ENCODE measurements at places on chromosomes 16 and 17. TPM values are rescaled to one million over a fixed set of nuclear protein-coding genes. Genes with fewer than 3 reads are reported as not detected.

- no peak for DNase-seq
Observed at GRCh38 chr16:79897104-79897452, 296.5 kb upstream of the MAF start.

DNA sequence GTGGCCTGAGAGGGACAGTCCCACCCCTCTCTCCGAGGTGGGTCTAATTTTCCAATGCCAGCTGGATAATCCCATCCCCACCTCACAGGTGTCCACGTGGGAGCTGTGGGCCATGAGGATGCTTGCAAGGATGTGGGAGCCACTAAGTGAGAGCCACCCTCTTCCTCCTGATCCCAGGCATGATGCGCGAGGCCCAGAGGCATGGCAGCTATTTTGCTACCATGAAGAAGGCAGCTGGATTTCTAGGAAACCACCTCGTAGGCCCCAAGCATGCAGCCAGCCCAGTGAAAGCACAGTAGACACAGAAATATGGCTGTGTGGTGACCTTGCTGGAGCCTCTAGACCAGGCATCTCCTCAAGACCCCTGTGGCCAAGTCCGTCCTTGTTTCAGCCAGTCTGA, 20.4 kb downstream of the KDM8 start:
- DNase-seq: no peak

- no peak for DNase-seq
Observed at GRCh38 chr16:425740-426114, 278 bp downstream of the RAB11FIP3 start.

DNA sequence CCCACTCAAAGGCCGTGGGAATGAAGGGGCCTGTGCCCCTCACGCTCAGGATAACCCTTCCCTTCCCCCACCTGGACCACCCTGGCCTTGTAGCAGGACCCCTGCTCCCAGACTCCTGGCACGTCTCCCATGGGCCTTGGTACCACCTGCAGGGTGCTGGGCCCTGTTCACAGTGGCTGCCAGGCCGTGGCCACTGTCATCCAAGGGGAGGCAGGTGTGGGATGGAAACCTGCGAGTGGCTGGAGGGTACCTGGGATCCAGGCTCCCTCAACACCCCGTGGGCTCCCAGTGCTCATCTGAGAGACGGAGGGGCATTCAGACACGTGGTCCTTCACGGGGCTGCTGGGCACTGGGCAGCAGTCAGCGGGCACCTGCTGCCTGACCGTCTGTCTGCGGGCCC, 75.6 kb upstream of the CIBAR2 start:
- no peak for DNase-seq

GRCh38 chr17:82838386-82839063, 1.3 kb downstream of the ZNF750 start:
- no peak for DNase-seq

DNA sequence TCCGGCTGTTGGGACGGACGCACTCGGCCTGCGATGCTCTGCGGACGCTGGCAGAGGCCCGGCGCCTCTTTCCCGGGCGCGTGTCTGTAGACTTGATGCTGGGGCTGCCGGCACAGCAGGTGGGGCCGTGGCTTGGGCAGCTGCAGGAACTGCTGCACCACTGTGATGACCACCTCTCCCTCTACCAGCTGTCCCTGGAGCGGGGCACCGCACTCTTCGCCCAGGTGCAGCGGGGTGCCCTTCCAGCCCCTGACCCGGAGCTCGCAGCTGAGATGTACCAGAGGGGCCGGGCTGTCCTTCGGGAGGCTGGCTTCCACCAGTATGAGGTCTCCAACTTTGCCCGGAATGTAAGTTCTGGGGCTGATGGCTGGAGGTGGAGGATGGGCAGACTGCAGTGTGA, 3.5 kb downstream of the RSAD1 start:
- no peak for DNase-seq

- no peak for DNase-seq
Observed at GRCh38 chr16:85461022-85461813, 151.9 kb upstream of the GSE1 start.

The CLEC3A gene
- not detected for total RNA-seq

The HASPIN gene
- total RNA-seq: 1.6 TPM

The TNS4 gene
- total RNA-seq: not detected

The BAHCC1 gene
- total RNA-seq: 2.6 TPM

The TAOK2 gene
- total RNA-seq: 61.2 TPM

Data from lung microvascular endothelial cell (primary cell).